Dermis blood vessel endothelial cell (primary cell): ENCODE measurements at places on chromosomes 3 and 15. TPM values are rescaled to one million over a fixed set of nuclear protein-coding genes. Genes with fewer than 3 reads are reported as not detected.

SLCO2A1 gene
- total RNA-seq, result 4.9 and 10.7 TPM in 2 replicates

NME9 gene
- not detected in 2 replicates for total RNA-seq

SSR3 gene
- 290 and 364 TPM in 2 replicates for total RNA-seq

DNA sequence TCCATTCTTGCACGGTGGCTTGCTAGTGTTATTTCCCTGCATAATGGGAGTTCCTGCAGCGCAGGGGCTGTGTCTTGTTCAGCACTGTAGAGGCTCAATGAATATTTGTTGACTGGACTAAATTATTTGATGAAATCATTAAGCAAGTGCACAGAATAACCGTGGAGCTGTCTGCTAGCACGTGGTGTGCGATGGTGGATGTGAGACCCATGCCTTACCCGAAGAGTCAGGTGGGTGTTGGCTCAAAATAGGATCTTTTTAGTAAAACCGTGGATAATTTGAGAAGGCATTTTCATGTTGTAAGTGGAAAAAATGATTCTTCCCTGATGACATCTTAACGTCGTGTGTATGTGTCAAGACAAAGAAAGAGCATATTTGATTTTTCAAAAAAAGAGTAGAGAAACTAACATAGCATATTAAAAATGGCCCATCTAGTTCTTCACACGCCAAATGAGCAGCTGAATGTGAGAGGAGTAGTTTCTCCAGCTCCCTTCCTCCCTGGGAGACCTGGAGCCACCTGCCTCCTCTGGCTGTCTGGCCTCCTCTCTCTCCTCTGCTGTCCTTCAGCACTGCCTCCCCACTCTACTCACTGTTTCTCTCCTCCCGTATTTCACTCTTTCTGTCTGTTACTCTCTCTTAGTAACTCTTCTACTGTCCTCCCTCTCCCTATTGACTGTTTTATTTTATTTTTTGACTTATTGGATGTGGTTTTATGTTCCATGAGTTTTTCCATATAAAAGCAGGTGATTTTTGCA, 6.3 kb downstream of the FAM81A start:
- no peak for DNase-seq

GRCh38 chr3:110393941-110394340, 677.7 kb upstream of the NECTIN3 start:
- DNase-seq, result no peak

- no peak for DNase-seq
Observed at GRCh38 chr3:60133269-60134162, 1083.7 kb upstream of the CFAP20DC start.

DNA sequence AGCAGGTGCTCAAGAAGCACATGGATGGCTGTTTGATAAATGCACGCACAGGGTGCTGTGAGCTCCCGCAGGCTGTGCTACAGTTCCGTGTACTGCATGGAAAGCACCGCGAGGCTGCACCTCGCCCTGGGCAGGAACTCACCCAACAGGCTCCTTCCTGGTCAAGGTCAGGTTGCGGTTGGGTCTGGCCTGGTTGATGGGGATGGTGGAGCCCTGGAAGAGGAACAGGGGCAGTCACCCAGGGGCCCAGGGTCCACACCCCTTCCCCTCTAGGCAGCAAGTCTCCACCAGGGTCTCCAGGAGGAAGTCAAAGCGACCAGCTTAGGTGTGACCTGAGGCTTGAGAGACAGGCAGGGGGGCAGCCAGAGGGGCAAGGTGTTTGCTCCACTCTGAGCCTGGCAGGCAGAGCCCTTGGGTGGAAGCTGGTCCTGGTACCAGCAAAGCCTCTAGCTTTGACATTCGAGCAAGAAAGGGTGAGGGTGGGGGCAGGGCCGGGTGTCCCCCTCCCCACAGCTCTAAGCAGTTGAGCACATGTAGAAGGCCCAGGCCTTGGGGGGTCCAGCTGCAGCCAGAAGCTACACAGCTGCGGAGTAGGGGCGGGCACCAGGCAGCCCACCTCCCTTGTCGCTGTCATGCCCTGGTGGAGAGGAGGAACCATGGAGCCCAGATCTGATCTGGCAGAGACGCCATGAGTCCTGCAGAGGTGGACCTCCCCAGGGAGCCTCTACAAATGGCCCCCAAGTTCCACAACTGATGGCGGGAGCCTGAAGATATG, 46.3 kb upstream of the SLC41A3 start:
- peak; percentile 62 for DNase-seq
